ENCODE measurements at places on chromosomes 13 and 19.

- DNase-seq: no peak
Observed at GRCh38 chr13:107994137-107994536, 221.2 kb downstream of the LIG4 start.

GRCh38 chr13:30982506-30982905 lies 50.0 kb downstream of the TEX26 start:
- no peak for DNase-seq

GRCh38 chr13:42766016-42766415 lies 15.4 kb upstream of the FAM216B start:
- DNase-seq: no peak

GRCh38 chr13:72839831-72840426 lies 58.0 kb downstream of the PIBF1 start:
- DNase-seq: peak; percentile 28

- no peak for DNase-seq
Observed at GRCh38 chr19:39410831-39411080, 1.7 kb upstream of the PLEKHG2 start.

GRCh38 chr13:28658539-28658795 lies 463 bp upstream of the POMP start:
- DNase-seq: peak; percentile 18

DNA sequence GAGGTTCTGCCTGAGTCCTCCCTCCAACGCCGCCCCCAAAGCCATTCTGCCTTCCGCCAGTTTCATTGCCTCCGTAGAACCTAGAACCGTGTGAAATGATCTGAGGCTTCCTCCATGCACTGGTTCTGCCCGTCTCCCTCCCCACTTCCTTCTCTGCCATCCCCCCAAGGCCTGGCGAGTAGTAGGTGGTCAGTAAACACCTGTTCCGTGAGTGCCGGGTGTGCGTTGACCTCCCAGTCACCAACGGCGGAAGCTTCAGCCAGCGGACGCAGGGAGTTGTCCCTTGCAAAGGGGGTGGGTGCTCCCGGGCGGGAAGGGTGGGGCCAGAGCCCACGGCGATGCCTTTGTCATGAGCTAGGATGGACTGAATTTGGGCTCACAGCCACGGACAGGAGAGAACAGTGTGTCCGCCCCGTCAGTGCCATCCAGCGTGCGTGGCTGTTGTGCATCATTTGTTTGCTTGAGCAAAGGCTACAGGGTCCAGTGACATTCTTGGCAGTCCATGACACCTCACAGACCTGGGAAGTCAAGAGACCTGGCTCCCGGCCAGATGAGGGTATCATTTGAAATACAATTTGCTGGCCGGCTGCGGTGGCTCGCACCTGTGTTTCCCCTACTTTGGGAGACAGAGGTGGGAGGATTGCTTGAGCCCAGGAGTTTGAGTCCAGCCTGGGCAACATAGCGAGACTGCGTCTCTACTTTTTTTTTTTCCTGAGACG lies 43.1 kb downstream of the NFIC start:
- no peak for DNase-seq

DNA sequence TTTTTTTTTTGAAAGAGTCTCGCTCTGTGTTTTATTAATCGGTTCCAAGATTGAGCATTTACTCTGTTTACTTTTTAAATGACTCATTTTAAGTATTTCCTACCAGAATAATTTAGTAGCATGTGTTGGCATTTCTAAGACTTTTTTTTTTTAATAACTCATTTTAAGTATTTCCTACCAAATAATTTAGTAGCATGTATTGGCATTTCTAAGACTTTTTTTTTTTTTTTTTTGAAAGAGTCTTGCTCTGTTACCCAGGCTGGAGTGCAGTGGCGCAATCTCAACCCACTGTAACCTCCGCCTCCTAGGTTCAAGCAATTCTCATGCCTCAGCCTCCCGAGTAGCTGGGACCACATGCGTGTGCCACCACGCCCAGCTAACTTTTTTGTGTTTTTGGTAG lies 13.1 kb downstream of the SETDB2 start:
- no peak for DNase-seq

DNA sequence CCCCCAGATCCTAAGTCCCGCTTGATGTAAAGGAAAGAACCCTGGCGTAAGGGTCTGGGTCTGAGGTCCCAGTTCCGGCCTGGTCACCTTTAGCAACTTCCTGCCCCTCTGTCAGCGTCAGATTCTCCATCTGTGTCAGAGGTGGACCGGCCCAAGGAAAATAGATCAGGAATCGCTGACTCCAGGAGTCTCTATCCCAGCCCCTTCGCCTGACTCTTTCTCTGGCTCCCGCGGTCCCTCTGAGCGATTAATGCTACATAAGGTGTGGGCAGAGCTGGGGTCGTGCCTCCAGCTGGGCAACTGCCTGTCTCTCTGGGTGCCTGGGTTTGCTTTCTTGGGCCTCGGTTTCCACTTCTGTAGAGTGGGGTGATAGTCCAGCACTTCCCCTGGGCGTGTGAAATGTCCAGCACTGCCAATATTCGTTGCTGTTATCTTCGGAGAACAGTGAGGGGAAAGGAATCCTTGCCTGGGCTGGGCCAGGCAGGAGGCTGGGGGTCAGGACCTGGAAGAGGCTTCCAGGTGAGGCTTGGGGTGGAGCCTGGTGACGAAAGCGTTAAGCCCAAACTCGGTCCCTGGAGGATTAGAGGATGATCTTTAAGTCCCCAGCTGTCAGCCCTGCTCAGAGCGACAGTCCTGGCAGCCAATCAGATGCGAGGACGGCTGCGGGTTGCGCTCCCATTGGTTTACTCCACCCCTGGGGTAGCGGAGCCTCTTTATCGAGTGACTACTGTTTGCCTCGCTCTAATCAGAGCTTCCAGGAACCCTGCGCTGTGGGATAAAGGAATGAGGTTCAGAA lies 767 bp downstream of the ABCA7 start:
- peak; percentile 91 for DNase-seq

DNA sequence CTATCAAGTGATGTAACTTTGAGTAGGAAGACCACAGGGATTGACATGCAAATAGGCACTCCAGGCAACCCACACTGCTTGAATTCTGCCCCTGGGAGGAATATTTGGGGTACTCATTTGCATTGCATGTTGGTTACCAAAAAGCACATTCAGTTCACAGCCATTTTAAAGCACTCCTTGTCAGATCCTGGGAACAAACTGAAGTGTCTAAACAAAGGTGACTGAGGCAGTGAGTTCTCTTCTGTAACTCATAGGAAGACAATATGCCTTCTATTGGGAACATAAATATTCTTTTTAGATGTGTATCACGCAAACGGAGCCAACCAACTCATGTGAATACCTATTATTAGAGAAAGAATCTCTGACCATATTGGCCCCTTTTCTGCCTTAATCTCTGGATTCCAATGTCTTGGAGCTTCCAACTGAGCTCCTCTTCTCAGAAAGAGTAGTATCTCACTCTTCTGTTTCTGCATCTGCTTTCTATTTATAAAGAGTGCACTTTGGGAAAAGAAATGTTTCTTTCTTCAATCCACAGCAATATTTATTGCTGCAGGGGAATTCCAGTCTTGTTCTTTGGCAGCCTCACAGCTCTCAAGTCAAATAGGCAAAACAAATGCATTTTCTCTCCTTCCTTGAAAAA lies 125.7 kb upstream of the NBEA start:
- DNase-seq: no peak

- DNase-seq: no peak
Observed at GRCh38 chr19:49271080-49271753, 53.8 kb downstream of the SLC6A16 start.

- DNase-seq: peak; percentile 33
Observed at GRCh38 chr19:45152504-45153338, 8.1 kb downstream of the NKPD1 start.

DNA sequence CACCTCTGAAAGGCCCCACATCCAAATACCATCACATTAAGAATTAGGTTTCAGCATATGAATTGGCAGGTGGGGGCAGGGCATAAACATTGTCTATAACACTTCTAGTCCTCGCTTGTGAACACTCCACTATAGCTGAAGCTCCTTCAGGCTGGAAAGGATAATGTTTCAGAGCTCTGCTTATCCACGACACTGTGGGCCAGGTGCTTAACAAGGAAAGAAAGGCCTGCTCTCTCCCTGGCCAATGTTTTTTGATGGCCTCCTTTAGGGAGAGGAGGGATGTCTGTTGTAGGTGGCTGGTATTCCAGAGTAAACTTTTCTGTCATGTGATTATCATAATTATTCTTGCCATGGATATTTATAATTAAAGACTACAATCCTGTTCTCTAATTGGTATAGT lies 86.4 kb downstream of the CCNA1 start:
- no peak for DNase-seq

DNA sequence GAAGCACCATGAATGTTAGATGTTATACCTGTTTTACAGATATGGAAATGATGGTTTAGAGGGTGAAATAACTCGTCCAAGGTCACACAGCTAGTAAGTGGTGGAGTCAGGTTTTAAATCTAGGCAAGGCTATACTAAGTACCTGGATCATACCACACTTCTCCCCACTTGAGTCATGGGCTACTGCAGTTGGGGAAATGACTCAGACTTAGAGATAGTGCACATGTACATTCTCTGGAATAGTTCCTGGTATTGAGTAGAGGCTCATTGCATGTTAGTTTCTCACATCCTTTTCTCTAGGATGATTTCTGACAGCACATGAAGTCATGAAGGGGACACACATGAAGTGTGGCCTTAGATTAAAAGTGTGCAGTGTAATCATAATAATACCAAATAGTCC lies 76.2 kb upstream of the TNFSF11 start:
- DNase-seq: peak; percentile 7
